ENCODE measurements at places on chromosomes 3 and 15.

DNA sequence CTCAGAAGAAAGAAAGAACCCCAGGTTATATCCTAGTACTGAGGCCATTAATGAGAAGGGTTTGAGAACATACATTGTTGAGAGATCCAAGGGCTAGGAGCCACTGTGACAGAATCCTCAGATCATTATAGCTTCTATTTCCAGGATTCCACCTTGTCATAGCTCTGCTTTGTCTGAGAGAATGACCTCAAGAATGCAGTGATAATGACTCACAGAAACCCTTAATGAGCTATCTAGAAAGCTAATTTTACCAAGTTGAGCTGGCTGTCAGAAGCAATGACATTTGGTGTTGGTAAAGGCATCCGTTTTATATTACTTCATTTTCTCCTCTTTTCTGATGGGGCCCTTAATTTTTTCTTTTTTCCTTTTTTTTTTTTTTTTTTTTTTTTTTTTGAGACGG is 10.9 kb downstream of the TRIP4 start:
- no peak for DNase-seq

- DNase-seq = no peak
Observed at GRCh38 chr3:158920371-158920770, 118.5 kb downstream of the MFSD1 start.

DNA sequence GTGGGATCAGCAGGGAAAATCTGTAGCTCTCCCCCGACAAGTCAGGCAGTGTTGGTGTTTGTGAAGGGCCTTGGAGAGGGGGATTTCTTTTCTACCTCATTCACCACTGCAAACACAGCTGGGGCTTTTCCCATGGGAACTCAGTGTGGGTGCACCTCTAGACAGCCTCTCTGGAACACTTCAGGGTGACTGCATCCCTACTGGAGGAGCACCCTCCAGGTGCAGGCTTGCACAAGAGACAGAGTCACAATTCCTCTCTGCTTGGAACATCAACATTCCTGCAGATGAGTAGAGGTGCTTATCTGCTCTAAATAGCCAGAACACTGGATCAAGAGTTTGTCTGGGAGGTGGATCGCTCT is 72.7 kb upstream of the AKAP13 start:
- no peak for DNase-seq

DNA sequence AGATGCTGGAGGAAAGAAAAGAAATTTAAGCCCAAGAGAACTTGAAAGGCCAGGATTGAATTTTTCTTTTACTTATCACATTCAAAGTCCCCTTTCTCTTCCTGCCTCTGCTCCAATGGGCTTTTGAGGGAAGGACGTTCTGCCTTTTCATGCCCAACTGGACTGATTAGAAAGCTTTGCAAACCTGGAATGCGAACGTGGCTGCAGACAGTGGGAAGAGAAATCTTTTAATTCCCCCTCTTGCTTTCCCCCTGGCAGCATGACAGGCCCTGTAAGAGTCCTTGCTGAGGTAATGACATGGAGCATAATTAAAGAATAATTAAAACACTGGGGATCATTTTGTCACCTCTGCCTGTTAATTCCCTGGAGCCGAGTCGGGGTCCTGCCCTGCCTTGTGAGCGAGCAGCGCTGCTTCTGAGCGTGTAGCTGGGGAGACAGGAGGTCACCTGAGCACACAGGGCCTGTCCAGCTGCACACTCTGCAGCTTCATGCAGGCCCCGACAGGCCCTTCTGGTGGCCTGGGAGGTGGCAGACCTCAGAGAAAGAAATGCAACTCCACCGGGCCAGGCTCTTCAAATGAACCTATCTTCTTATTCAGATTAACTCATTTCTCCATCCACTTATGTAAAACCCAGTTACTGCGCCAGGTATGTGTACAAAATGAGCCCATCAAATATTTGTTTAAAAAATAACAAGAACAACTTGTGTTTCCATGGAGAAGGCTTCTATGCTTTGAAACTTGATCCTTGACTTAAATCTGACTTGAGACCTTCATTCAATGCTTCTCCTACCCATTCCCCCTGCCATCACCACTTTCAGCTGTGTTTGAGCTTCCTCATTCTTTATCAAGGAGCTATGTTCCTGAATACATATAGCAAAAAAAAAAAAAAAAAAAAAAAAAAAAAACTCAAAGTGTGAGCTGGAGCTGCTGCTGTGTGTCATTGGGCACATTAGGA is 628.2 kb upstream of the CFAP20DC start:
- no peak for DNase-seq

GRCh38 chr3:13747627-13748026 is 132.2 kb downstream of the WNT7A start:
- DNase-seq = no peak

- no peak for DNase-seq
Observed at GRCh38 chr15:88725305-88726210, 77.7 kb upstream of the ACAN start.

DNA sequence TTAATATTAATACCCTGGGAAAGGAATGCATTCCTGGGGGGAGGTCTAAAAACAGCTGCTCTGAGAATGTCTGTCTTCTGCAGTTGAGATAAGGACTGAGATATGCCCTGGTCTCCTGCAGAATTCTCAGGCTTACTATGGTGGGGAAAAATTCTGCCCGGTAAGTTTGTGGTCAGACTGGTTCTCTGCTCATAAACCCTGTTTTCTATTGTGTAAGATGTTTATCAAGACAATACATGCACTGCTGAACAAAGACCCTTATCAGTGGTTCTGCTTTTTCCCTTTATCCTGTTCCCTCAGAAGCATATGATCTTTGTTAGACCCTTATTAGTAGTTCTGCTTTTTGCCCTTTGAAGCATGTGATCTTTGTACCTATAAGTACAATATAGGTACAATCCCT is 494.6 kb downstream of the CNTN6 start:
- DNase-seq = no peak

DNA sequence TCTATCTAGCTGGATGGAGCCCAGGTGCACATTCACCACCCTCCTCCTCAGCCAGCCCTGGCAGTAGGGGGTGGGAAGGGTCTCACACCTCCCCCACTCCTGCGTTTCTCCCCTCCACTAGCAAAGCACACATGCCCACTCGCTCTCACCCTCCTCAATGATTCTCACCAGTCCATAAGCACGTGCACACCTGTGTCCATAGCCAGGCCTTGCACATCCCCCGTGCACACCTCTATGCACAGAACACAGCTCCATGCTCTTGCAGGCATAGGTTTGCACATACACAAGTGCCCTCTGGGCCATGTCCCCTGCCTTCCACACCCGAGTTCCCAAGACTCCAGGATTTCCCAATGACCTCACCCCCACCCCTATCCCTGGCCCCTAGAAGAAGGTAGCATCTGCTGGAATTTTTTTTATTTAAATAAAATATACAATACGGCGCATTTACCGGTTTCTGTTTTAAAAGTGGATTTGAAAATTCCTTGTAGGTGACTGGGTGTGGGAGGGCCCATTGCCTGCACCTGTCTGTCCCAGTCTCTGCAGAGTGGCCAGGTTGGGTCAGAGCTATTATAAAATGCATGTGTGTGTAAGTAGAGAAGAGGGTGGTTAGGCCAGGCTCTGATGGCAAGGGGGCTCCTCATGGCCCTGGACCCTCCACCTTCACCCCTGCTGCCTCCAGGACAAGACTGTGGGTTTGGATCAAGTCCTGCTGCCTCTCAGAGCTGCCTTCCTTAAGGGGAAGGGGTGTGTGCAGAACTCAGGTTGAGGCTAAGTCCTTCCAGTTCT is 49.1 kb downstream of the HCN4 start:
- no peak for DNase-seq

- no peak for DNase-seq
Observed at GRCh38 chr15:20341901-20342600, 199.5 kb downstream of the GOLGA6L6 start.

- DNase-seq = peak; percentile 60
Observed at GRCh38 chr3:43522727-43523362, 99.0 kb downstream of the ANO10 start.

DNA sequence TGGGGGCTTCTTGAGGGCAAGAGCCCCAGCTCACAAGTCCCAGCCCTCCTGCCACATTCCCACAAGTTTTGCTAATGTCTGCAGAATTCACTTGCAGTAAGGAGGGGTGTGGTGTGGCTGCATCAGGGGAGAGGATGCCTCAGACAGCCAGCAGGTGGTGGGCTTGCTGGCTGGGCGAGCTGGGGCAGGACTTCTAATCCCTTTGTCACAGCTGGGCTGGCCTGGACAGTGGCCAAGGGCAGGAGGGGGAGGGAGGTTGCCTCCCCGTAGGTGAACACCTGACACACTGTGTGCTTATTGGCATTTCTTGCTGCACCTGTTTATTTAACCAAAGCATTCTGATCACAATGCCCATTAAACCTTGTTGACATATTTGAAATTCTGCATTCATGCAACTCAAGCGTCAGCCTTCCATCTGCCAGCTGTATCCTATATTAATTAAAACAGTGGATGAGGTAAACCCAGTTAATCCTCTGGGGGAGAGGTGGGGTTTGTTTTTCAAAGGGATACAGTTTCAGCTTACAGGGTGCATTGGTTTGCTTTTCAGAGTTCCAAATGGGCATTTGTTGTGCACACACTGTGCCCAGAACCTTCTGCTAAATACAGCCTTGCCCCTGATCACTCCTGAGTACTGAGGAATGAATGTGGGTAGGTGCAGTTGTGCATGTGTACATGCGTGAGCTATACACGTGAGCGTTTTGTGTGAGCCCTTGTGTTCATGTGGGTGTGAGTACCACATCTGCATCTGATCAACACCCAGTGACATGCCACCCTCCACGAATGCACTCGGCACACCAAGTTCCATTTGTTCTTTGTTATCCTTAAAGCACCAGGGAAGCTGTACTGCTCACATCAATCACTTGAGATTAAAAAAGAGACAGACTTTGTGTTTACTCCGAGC is 268.7 kb downstream of the XXYLT1 start:
- peak; percentile 72 for DNase-seq

GRCh38 chr15:22979238-22980188 is 655 bp downstream of the CYFIP1 start:
- DNase-seq = peak; percentile 57

DNA sequence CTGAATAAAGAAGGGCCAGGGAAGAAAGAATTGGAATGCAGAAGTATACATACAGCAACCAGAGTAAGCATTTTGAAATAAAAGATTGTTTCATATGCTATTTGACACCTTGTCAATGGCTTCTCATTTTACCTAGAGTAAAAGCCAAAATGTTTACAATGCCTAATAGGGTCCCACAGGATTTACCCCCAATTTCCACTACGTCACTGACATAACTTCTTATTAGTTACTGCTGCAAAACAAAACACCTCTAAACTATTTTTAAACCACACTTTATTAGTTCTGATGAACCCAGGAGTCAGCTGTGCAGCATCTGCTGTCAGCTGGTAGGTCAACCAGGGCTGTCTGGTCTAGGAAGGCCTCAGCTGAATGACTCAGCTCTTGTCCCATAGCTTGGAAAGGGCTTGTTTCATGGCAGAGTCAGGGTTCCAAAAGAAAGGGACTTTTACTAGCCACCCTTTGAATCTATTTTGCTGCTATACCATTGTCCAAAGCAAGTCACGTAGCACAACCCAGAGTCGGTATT is 945.1 kb downstream of the EPHA3 start:
- peak; percentile 25 for DNase-seq

DNA sequence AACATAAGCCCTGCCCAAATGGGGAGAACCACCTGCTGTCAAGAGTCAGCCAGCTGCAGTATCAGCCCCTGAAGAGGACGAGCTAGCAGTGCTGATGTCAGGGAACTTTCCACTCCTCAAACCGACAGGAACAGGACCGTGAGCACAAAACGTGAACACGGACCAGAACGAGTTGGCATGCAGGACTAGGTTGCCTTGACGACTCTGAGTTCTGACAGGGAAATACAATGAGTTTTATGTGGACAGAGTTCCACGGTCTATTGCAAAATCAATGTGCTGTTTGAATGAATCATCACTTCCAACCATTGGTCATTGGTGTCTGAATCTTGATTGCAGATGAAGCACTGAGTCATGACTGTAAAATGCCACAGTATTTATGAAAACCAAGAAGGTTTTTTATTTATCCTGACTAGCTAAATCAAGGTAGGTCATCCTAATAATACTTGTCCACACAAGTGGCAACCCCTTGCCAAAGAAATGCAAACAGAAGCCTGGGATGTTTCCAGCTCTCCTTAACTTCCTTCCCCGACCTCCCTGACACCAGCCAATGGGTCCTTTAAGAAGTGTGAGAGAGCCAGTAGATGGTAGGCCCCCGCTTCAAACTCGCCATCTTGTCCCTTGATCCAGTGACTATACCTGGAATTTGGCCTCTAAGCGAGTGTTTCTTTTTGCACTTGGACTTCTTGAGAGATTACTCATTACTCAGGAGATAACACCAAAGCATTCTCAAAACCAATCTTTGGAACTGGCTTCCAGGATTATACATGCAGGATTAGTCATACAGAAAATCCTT is 119.6 kb downstream of the ASB7 start:
- DNase-seq = peak; percentile 99

GRCh38 chr15:31303726-31304648 is 22.6 kb upstream of the KLF13 start:
- DNase-seq = peak; percentile 33

- DNase-seq = no peak
Observed at GRCh38 chr3:172009803-172010202, 29.6 kb upstream of the FNDC3B start.

- peak; percentile 82 for DNase-seq
Observed at GRCh38 chr3:190258634-190259033, 63.6 kb downstream of the CLDN1 start.

DNA sequence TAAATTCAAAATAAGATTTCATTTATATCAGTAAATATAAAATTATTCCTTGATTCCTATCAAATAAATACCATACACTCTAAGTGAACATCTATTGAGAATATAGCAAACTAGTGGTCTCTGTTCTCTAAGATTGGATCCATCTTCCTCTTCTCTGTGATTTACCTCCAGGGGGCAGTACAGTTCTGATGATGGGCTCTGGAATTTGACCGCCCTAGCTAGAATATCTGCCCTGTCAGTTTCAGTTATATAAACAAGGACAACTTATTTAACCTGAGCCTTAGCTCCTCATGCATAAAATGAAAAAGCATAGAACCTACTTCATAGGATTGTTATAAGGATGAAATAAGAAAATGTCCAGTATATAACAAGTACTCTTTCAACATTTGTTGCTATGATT is 171.1 kb upstream of the CCDC54 start:
- peak; percentile 90 for DNase-seq

- DNase-seq = no peak
Observed at GRCh38 chr15:62618846-62619504, 423.6 kb upstream of the TPM1 start.

DNA sequence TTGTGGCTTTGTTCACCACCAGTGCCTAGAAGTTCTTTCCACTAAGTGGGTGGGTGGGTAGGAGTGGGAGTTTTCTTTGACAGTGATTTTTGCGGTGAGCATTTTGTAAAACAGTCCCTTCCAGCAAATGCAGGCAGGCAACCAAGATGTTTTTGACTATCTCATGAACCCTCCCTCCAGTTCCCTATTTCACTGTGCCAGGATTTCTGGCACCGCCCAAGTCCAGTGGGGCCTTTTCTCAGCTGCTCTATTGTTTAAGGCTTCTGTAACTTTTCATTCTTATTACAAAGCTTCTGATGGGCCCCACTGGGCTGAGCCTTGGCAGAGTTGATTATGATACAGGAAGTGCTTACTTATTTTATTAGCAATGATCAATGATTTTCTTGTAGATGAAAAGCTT is 236.0 kb downstream of the EDEM1 start:
- no peak for DNase-seq

Measured in choroid plexus epithelial cell (primary cell).